ENCODE measurements at places on chromosomes 3 and 15.

- peak; percentile 42 for DNase-seq
These were observed 7.0 kb upstream of the RFT1 start for GRCh38 chr3:53137221-53137620.

DNA sequence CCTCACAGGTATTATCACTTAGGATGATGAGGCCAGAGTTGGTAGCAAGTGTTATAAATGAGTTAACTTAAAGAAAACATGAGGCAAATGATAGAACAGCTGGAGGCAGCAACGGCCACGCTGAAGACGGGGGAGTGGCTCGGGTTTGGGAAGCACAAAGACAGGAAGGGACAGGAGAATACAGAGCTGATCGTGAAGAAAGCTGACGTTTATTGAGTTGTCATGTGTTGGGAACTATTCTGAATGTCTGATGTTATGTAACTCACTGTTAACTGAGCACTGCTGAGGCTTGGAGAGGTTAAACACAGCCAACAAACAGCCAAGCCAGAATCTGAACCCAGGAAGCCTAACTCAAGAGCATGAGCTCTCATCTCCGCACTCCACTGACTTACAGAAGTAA lies 42.3 kb downstream of the FGD5 start:
- DNase-seq, result peak; percentile 19

DNA sequence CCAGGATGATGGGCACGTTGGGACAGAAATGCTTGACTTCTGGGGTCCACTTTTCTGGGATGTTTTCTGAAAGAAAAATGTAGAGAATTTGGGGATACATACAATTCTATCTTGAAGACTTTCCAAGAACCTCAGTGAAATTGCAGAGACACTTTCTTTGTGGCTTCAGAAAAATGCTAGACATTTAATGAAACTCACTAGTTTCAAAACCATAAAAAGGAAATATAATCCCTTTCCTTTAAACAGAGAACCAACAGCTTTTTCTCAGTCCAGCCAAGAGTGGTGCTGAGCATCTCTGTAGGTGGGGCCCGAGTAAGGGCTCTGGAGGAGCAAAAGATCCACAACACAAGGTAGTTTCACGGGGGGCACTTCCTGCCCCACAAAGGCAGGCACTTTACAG lies 4.4 kb upstream of the GPX1 start:
- no peak for DNase-seq

- no peak for DNase-seq
These were observed 2.5 kb downstream of the AP4E1 start for GRCh38 chr15:50911001-50911400.

- DNase-seq, result no peak
These were observed 81.9 kb downstream of the SUMF1 start for GRCh38 chr3:4385201-4385600.

DNA sequence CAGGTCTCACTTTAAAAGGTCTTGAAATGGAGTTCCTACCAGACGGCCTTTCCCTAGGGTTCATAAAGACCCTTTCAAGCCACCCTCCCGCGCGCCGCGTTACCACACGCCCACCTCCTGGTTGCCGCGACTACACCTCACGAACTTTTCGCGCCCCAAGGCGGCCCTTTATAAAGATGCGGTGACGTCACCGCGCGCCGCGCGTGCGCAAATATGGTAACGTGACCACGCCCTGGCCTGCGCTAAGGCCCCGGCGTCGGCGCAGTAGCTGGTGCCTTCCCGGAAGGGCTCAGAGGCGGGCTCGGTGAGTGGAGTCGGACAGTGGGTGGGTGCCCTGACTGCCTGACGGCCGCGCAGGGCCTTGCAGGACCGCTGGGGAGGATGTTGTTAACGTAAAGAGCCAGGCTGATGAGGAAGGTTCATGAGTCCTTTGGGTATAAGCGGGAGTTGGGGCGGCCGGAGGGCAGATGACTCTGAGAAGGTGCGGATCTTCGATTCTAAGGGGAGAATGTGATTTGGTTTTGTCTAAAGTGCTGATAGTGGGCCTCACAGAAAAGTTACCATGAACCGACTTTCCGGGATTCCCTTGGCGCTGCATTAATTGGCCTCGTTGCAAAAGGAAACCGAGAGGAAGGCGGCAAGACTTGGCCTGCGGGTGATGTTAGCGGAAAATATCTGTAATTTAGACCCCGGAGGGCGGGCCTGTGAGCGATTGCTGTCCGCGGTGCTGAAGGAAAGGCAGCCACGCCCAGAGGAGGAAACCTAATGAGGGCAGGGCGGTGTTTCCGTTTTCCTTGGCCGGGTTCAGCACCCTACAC lies 54.4 kb downstream of the FEZF2 start:
- DNase-seq, result peak; percentile 96

GRCh38 chr3:51216291-51216690 lies 168.8 kb upstream of the MANF start:
- DNase-seq, result no peak

GRCh38 chr3:84165328-84165727 lies 793.5 kb upstream of the CADM2 start:
- DNase-seq, result no peak

- no peak for DNase-seq
These were observed 1.6 kb upstream of the SMAD6 start for GRCh38 chr15:66700412-66700801.

- peak; percentile 97 for DNase-seq
These were observed at the start of gene ULK3 for GRCh38 chr15:74842581-74843444. ULK3 (minus strand) TSS chr15:74843156; CDS start chr15:74843105, 51 bp downstream.

- no peak for DNase-seq
These were observed 229.1 kb downstream of the TP63 start for GRCh38 chr3:189860296-189860695.

GRCh38 chr3:53223541-53223966 lies 32.3 kb downstream of the TKT start:
- peak; percentile 66 for DNase-seq

- DNase-seq, result no peak
These were observed 76.9 kb downstream of the TIMP4 start for GRCh38 chr3:12081826-12082225.

DNA sequence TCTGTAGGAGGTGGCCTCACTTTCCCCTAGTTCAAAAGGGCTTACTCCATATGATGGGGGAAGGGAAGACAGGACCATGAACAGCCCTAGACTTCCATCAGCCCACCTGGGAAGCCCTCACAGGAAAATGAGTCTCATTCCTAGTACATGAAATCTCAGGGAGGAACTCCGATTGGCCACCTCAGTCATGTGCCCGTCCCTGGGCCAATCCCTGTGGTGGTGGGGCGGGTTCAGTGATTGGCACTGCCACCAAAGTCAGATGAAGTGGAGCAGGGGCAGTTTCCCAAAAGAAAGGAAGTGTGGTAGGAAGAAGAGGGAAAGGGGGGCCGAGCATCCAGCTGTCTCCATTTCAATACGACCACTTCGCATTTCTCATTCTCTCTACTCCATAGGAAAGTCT lies 25.9 kb upstream of the GP9 start:
- peak; percentile 48 for DNase-seq

DNA sequence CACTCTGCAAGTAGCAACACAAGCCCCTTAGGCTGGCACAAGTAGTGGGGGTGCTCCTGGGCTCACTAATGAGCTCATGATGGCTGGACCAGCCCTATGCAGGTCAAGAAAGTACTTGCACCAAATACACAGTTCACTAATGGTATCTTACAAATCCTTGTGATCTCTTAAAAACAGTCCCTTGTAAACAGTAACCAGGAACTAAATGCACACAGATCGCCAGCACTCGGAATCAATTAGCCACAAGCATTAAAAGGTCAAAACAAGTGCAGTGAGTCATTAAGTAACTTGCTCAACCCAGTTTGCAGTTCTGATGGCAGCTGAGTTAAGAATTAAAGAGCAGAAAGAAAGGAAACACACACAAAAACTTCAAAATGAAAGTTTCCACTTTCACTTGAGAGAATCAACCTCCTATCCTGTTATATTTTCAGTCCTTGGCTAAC lies 43.2 kb downstream of the ARHGEF3 start:
- DNase-seq, result no peak

GRCh38 chr3:76083992-76084391 lies 298.6 kb upstream of the ZNF717 start:
- no peak for DNase-seq

GRCh38 chr15:50876260-50876988 lies 32.1 kb upstream of the AP4E1 start:
- no peak for DNase-seq

DNA sequence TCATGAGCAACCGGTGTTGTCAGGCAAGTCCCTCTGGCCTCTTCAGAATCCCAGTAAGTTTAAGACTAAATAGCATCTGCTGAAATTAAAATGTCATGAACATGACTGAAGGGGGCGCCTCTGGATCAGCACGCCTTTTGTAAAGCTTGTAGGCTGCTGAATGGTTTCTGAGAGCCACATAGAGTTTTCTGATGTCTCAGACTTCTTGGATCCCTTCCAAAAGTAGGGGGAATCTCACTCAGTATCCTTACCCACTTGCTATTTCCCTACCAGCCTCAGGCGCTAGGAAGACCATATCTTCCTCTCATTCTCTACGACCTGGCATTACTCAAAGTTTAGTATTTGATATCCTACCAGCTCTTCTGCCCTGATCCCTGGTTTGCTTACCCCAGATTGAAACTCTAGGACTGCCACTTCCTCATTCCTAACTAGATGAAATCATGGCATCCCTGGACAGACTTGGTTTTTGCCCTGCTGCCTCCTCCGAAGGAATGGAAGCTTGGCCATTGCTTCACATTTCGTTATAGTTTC lies 62.7 kb upstream of the CD47 start:
- DNase-seq, result no peak

GRCh38 chr3:169558371-169558770 lies 105.1 kb downstream of the MECOM start:
- DNase-seq, result no peak

- DNase-seq, result no peak
These were observed 12.7 kb downstream of the HMCES start for GRCh38 chr3:129291236-129291886.

DNA sequence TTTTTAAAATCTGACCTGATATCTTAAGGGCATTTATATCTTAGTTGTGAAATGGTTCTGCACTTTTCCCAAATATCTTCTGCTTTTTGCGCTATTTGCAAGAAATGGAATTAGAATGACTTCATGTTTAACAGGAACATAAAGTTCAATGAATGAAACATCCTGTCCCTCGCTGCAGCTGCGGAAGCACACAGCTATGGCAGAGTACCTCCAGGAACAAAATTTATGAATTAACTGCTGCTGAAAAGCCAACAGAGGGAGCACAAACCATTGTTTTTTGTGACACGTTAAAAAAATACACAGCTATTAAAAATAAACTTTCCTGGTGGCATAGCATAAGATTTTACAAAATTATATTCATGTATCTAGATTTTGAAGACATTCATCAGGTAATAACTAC lies 404.4 kb upstream of the MDFIC2 start:
- DNase-seq, result peak; percentile 69

GRCh38 chr3:43231276-43232000 lies 54.9 kb upstream of the SNRK start:
- DNase-seq, result no peak

DNA sequence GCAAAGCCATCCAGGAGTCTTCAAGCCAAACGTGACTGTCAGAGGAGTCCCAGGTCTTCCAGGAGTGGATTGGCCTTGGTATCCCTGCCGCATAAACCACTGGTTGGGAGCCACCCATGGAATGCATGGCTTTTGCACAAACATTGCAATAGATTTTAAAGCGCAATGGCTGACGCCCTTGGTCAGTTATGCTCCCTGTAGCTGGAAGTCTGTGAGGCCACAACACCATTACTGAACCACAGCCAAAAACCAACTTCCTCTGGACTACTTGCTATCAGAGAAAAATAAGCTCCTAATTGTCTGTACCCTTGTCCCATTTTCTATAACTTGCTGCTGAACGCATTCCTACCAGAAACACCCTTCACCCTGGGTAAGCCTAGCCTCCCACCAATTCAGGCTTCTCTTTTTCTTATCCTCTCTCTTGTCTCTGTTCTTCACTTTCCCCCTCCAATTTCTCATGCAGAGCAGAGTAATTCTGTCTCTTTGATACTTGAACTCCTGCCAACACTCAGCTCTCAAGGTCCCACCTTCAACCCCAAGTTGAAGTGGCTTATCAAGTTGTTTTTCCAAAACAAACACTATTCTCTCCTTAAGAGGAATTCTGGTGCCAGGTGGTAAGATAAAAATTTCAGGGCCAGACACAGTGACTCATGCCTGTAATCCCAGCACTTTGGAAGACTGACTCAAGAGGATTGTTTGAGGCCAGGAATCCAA lies 176.4 kb upstream of the UBE2E1 start:
- DNase-seq, result no peak

- DNase-seq, result no peak
These were observed 166.6 kb downstream of the NR1D2 start for GRCh38 chr3:24111711-24112110.

DNA sequence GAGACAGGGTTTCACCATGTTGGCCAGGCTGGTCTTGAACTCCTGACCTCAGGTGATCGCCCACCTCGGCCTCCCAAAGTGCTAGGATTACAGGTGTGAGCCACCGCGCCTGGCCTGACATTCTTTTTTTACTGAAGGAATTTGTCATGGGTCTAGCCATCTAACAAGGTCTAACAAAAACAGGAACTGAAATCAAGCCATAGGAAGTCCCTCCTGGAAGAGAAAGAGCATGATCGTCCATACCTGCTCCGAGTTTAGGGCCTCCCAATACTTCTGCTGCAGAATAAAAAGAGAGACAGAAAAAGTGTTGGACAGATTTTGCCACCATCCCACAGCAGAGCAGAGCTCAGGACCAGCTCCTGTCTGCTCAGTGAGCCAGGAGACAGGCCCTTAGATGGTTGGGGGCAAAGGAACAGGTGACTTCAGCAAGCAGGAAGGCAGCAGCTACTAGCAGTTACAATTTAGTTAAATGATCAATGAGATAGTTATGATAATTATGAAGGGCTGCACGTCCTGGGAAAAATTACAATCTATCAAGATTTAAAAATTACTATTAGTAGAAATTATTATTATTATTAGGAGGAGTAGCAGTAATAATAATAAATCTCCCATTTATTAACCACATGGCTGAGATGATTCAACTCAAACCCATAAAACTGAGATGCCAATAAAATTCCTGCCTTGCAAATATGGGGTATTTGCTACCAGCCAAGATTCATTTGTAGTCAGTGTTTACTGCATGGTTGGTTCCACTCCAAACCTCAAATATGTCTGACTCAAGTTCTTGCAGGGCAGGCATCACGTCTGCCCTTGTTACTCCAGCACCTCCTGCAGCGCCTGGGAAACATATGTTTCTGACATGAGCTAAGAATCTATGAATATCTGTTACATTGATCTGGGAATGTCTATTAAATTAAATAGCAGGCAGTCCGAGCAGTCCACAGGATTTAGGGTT lies 40.1 kb downstream of the TMEM44 start:
- DNase-seq, result no peak

DNA sequence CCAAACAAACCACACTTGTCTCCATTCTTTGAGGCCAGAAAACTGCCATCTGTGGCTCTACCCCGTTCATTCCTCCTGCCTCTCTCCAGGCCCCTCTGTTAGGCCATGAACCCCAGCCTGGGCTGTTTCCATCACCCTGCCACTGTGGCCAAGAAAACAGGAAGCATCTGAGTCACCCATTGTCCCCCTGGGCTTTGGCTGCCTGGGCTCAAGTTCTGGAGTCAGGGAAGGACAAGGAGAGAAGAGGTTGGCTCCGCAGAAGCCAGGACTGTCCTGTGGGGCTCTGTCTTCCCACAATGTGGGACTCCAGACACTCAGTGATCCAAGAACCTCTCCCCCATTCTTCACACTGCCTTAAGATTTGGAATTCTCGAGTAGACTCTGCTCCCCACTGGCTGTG lies 14.8 kb upstream of the LCTL start:
- DNase-seq, result no peak

- DNase-seq, result no peak
These were observed 154.6 kb downstream of the ADAM10 start for GRCh38 chr15:58594898-58595297.
